Dorsolateral prefrontal cortex (tissue), 122 donors: ENCODE measurements at places on chromosomes 2 and 18. TPM values are rescaled to one million over a fixed set of nuclear protein-coding genes. Genes with fewer than 3 reads are reported as not detected.

GRCh38 chr2:118013221-118013723, 598 bp downstream of the CCDC93 start:
- no peak for DNase-seq

DNA sequence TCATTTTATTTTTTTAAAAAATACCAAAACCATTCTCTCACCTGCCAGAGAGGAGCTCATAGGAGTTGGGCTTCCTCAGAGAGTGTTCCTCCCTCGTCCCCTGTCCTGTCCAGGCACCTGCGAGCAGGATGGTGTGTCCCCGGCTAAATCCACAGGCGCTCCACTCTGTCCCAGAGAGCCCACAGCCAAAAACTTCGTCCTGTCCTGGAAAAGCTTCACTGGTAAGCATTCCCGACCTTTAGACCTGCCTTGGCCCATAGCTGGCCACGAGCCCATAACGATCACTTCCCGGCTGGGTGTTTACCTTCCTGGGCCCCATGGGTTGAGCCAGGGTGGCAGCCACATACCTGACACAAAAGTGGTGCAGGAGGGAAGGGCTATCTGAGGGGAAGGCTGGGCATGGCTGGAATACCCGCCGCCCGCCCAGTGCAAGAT, at the start of gene NGEF:
Gene NGEF (minus strand): TSS at position 230 of the 435 bp plus-strand sequence. CDS start 38,366 bp downstream, outside the sequence.
- DNase-seq, result no peak

- no peak for DNase-seq
These were observed 45.6 kb downstream of the ONECUT2 start for GRCh38 chr18:57480733-57481132.

The PNPT1 gene
- 46.8 TPM for total RNA-seq

The PAIP2B gene
- 53.2 TPM for total RNA-seq

GRCh38 chr2:14354231-14354630, 278.3 kb upstream of the LRATD1 start:
- DNase-seq, result no peak

- no peak for DNase-seq
These were observed 21.6 kb downstream of the DSG4 start for GRCh38 chr18:31398191-31398590.

The UPP2 gene
- total RNA-seq, result 5.6 TPM
